ENCODE measurements at places on chromosomes 13 and 19. TPM values are rescaled to one million over a fixed set of nuclear protein-coding genes. Genes with fewer than 3 reads are reported as not detected.

The NLRP5 gene
- total RNA-seq: not detected

The RUBCNL gene
- 1.5 TPM for total RNA-seq

DNA sequence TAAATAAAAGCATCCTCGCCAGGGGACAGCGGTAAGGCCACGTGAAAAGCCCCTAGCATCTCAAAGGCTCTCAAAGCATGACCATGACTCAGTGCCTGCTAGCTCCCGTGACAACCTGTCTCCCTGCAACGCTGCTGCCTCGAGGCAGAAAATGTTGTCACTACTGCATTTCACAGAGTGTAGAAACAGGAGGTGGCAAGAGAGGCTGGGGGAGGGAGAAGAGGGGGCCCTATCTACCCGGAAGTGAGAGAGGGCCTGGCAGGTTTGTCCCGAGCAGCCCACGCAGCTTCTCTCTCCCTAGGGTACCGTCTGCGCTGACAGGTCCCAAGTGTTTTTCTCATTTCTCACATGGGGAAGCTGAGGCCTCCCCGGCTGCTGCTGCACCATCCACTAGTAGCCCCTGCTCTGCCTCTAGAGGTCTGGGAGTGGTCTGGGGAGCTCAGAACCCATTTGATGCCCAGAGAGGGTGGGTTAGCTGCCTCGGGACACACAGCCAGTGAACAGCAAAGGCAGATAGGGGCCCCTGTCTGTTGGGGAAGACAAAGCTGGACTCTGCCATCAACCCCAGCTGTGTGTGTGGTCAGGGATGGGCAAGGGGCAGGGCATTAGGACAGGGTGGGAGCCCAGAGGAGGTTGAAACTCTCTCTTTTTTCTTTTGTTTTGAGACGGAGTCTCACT, 3.7 kb downstream of the TINCR start:
- no peak for DNase-seq

GRCh38 chr13:109656206-109656605, 130.2 kb downstream of the IRS2 start:
- DNase-seq: no peak

DNA sequence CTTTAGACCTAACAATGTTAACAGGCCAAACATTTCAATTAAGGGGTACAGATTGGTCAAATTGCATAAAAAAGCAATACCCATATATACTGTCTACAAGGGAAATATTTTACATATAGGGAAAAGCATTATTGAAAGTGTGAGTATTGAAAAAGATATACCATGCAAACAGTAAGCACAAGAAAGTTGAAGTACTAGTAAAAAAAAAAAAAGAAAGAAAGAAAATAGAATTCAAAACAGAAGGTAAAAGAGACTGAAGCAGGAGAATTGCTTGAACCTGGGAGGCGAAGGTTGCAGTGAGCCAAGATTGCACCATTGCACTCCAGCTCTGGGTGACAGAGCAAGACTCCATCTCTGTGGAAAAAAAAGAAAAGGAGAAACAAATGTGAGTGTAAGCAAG, 5.3 kb upstream of the TEX101 start:
- DNase-seq: no peak

DNA sequence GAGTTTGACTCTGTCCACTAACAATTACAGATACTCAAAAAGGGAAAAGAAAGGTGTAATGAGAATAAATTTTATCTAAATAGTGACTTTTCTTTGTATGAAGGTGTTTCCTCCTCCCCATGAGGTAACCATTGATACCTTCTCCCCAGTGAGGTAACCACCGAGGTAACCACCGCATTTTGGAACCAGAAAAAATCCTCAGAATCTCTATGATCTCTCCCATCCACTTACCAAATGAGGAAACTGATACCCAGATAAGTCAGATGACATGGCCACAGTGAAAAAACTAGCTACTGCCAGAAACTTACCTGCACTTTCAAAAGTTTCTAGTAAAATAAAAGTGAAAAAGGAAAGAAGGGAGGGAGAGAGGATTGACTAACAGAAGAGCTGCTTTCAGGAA, 124.0 kb upstream of the FNDC3A start:
- no peak for DNase-seq

Measured in activated CD4-positive, alpha-beta T cell treated with anti-CD3 and anti-CD28 coated beads, Interleukin-2, amount 10 ng/mL, durations not matched to agents 24 days and 14 days (primary cell).